NCI-H345 (cell line): ENCODE measurements at places on chromosomes 11 and 22.

- DNase-seq, result no peak
Measured at GRCh38 chr11:17475666-17476316, 854 bp downstream of the ABCC8 start.

- no peak for DNase-seq
Measured at GRCh38 chr11:122115524-122116379, at the start of gene BLID. Gene BLID, minus strand, starts transcription at chr11:122116215. Its CDS starts 293 bp downstream, at chr11:122115922.

GRCh38 chr22:29811377-29811776, 26.7 kb downstream of the ASCC2 start:
- no peak for DNase-seq

GRCh38 chr22:32776802-32777201, 24.7 kb upstream of the TIMP3 start:
- no peak for DNase-seq

DNA sequence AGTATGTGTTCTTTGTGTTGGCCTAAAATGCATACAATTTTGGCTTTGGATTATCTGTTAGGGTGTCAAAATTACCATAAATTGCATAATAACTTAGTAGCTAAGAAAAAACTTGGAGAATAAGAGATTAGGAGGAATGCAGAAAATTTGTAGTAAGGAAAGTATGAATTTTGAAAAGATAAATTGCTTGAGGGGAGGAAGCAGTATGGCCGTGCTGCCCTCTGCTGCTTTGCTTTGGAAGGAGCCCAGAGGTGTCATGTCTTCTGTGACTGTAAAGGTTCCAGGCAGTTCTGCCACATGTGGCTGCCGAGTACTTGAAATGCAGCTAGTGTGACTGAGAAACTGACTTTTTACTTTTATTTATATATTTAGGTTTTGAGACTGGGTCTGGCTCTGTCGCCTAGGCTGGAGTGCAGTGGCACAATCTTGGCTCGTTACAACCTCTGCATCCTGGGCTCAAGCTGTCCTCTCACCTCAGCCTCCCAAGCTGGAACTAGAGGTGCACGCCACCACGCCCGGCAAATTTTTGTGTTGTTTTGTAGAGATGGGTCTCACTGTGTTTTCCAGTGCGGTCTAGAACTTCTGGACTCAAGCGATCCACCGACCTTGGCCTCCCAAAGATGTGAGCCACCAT, 1.8 kb downstream of the ADSL start:
- DNase-seq, result peak; percentile 15

GRCh38 chr22:48155446-48155845, 1393.0 kb downstream of the TBC1D22A start:
- DNase-seq, result no peak

- no peak for DNase-seq
Measured at GRCh38 chr22:42695294-42695693, 25.4 kb downstream of the A4GALT start.

DNA sequence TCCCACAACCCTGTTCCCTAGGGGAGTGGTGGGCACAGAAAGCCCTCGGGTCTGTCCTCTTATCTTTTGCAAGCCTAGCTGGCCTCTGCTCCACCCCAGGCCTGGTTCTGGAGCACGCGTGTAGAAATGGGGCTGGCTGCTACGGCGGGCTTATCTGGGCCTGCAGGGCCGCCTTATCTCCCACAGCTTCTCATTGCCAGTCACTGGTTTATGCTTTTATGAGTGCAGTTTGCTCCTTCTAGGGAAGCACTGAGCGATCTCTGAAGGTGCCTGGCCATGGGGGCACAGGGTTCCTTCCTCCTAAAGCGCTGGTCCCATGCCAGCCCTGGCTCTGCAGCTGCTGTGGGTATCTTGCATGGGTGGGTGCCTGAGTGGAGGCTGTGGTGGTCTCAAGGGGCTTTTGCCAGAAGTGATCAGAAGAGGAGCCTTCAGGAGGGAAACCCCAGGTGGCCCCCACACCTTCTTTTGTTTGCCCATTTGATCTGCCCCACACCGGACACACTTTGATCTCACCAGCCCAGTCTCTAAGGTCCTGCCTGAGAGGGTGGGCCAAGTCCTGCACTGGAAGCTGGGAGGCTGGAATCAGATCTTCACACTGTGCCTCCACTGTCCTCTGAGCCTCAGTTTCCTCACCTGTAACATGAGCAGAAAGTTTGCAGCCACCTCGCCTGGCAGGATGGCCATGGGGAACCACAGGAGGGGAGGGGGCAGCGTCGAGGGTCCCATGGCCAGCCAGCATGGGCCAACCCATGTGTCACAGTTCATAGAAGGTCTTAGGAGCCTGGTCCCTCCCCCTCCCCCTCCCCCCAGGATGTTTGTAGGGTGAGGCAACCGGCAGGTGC, 86.6 kb upstream of the FGF3 start:
- DNase-seq, result no peak

DNA sequence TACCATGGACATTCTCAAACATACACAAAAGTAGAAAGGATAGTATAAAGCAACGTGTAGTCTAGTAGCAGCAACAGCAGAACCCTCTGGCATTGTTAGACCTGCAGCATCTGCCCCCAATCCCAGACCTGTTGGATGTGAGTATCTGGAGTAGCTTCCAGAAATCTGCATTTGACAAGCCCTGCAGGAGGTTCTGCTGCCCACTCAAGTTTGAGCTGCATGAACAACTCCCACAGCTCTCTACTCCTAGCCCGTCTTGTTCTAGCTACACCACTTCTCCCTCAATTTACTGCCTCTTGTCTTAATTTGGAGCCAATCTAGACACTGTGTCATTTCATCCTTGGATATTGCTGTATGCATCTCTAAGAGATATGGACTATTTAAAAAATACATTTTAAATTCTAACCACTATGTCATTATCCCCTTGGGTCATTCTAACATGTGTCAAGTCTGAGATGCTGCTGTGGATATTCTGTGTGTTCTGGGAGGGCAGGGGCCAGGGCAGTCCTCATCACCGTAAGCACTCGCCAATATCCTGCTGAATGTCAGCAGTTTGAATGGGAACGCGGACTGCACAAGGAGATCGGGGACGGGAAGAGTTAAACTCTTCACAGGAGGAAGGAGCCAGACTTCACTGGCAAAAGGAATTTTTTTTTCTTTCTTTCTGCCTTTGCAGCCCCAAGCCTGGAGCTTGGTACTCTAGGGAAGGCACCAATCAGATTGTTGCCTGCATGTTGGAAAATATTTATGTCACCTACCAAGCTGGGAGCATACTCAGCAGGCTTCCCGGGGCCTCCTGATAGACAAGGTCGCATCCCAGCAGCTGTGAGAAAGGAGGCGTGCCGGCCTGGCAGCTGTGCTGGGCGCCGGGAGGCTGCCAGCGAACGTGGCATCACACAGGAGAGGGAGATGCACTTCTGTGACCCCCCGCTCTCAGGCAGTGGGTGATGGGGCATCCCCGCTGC, 429.0 kb downstream of the MIAT start:
- DNase-seq, result no peak

- no peak for DNase-seq
Measured at GRCh38 chr11:118411530-118411929, 10.1 kb downstream of the ATP5MG start.

GRCh38 chr22:17243524-17243923, 24.3 kb upstream of the ADA2 start:
- no peak for DNase-seq

- DNase-seq, result no peak
Measured at GRCh38 chr11:11387622-11388305, 34.7 kb upstream of the CSNK2A3 start.

GRCh38 chr11:1749395-1750351, 722 bp downstream of the IFITM10 start:
- DNase-seq, result no peak

GRCh38 chr22:39518996-39519680, 1.2 kb upstream of the ATF4 start:
- DNase-seq, result no peak

DNA sequence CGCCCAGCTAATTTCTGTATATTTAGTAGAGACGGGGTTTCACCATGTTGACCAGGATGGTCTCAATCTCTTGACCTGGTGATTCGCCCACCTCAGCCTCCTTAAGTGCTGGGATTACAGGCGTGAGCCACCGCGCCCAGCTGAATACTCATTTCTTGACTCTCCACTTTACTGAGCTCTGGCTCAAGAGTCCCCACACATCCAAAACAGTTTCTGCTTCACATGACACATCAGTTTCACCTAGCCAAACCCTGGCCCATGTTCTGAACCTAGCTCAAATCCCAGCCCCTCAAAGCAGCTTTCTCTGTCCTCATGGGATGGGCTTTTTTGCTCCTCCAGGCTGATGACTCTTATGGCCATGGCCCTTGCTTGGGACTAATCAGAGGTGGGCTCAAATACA, 9.8 kb downstream of the HYOU1 start:
- no peak for DNase-seq

- DNase-seq, result no peak
Measured at GRCh38 chr11:73538381-73538872, 59.5 kb downstream of the FAM168A start.

DNA sequence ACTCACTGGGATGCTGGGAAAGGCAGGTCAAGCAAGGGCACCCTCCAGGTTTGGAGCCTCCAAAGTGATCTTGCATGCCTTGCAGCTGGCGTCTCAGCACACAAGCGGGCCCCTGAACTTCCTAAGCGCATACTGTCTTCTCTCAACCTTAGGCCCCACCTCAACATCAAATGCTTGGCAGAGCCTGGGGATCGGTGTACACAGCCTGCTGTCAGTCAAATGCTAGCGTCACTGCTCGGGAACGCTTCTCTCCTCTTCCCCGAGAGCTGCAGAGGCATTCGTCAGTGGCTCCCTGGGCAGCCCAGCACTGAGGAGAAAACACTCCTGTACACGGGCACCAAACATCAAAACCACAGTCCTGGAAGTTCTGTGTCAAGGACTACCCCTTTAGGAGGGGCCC, 124.9 kb downstream of the C11orf58 start:
- DNase-seq, result no peak

- no peak for DNase-seq
Measured at GRCh38 chr11:67293090-67293489, 4.0 kb downstream of the ANKRD13D start.

DNA sequence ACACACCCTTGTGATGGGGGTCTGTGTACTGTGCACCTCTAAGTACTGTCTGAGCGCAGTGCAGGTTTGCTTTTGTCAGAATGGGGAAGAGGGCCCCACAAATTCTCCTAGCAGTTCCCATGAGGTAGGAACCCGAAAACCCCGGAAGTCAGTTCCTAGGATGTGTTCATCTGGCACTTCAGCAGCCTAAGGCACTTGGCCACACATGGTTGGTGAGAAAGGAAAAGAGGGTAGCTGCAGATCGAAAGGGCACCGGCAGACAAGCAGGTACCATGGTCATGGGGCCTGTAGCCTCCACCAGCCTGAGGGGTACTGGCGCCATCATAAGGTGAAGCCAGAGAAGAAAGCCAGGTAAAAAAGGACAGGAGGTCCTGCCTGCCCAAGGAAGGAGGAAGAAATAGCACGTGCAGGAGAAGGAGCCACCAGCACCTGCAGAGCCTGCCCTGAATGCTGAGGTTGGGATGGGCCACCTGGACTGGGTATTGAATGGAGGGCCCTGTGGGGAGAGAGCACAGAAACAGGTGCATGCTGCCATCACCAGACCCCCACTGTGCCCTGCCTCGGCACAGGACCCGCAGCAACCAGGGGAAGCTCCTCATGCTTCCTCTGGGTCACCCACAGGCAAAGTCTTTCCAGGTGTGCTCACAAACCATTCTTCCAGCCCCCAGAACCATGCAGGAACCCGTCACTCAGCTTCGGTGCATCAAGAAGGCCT, 8.1 kb upstream of the CASTOR1 start:
- peak; percentile 31 for DNase-seq

DNA sequence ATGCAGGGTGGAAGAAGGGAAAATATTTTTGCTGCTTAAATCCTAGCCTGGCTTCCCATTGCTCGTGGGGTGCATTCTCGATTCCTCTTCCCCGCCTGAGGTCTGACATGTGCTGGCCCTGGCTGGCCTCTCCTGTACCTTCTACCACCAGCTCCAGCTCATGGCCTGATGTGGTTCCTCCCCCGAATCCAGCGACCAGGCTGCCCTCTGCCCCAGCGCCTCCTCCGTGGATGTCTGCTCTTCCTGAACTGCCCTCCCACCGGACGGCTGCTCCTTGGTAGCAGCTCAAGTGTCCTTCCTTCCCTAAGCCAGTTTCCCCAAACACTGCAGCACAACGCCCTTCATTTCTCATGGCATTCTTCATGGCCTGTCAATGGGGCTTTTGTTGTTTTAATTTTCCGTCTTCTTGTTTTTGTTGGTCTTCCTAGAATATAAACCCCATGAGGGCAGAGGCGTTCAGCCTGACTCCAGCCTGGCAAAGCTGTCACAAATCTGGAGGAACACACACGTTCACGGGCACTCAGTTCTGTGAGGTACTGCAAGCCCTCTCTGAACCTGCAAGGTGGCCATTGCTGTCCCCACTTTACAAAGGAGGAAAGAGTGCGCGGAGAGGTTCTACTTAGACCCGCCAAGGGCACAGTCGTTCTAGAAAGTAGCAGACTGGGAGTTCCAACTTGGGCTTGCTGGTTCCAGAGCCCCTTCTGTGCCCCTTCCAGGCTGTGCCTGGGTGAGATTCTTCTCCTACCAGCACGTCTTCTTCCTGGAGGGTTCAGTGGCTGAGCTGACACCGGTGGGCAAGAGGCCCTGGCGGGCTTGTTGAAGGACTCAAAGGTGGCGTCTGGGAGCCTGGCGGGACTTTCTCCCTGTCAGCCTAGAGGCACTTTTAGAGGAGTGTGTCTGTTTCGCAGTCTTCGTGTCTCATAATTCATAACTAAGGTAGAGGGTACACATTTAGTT, 953 bp upstream of the LRP5 start:
- no peak for DNase-seq

GRCh38 chr11:32426192-32426591, 9.1 kb downstream of the WT1 start:
- DNase-seq, result no peak

GRCh38 chr22:36156515-36157419, 3.8 kb downstream of the APOL3 start:
- no peak for DNase-seq

GRCh38 chr11:64224151-64224890, 1.7 kb downstream of the TRPT1 start:
- DNase-seq, result no peak

DNA sequence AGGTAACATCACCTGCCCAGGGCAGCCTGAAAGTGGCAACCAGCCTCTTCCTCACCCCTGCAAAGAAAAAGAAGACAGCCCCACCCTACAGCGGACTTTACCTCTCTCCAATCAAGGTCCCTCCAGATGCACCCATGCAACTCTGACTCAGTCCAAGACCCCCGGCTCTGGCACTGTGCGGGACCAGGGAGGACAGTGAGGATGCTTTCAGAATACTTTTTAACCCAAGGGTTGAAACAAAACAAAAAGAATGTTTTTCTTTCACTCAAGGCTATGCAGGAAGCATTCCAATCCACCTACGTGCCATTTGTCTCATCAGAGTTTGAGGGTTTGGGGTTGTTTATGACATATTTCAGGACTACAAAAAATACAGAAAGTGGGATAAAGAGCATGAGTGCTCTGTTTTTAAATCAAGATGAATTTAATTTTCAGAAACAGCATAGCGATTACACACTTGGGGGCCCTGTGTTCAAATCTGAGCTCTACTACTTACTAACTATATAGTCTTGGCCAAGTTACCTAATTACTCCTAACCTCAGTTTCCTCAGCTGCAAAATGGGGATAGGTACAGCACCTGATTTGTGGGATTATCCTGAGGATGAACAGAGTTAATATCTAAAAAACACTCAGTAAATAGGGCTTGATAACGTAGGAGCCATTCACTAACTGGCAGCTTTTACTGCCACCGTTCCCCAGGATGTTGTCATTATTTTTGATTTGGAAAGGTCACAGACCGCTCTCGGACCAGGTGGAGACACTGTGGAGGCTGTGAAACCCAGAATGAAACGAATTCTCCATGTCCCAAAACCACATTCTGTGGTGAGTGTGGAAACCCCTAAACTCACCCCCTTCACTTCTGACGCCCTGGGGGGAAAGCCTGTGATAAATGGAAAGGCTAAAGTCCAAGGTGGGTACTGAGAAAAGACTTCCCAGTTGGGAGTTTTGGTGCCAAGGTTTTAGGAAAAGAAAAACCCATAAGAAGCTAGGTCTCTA, 5.6 kb downstream of the PLAAT3 start:
- DNase-seq, result no peak
